Cerebellar nuclear complex (tissue), 1 donor: ENCODE measurements at places on chromosomes 3 and 15.
A peak's percentile ranks its signal among the peaks of the same experiment; 100 is the strongest.

DNA sequence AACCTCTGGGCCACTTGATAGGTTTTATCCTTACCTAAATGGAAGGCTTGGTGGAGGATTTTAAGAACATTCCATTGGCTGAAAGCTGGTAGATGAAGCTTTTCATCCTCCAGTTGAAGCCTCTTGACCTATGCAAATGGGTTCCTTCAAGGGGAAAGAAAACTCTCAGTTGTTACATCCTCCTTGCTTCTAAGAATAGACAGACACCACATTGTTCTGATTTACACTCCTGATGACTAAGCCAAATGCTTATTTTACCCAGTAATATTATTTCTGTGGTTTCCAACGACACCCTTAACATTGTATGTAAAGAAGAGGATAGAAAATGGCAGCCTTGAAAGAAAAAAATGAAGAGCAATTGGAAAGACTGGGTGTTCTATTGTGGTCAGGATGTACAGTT lies 480.5 kb downstream of the OTOL1 start:
- no peak for DNase-seq

DNA sequence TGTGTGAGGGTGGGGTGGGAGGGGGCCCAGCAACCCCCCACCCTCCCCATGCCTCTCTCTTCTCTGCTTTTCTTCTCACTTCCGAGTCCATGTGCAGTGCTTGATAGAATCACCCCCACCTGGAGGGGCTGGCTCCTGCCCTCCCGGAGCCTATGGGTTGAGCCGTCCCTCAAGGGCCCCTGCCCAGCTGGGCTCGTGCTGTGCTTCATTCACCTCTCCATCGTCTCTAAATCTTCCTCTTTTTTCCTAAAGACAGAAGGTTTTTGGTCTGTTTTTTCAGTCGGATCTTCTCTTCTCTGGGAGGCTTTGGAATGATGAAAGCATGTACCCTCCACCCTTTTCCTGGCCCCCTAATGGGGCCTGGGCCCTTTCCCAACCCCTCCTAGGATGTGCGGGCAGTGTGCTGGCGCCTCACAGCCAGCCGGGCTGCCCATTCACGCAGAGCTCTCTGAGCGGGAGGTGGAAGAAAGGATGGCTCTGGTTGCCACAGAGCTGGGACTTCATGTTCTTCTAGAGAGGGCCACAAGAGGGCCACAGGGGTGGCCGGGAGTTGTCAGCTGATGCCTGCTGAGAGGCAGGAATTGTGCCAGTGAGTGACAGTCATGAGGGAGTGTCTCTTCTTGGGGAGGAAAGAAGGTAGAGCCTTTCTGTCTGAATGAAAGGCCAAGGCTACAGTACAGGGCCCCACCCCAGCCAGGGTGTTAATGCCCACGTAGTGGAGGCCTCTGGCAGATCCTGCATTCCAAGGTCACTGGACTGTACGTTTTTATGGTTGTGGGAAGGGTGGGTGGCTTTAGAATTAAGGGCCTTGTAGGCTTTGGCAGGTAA lies 8.1 kb downstream of the FAM131A start:
- DNase-seq = peak; percentile 88

DNA sequence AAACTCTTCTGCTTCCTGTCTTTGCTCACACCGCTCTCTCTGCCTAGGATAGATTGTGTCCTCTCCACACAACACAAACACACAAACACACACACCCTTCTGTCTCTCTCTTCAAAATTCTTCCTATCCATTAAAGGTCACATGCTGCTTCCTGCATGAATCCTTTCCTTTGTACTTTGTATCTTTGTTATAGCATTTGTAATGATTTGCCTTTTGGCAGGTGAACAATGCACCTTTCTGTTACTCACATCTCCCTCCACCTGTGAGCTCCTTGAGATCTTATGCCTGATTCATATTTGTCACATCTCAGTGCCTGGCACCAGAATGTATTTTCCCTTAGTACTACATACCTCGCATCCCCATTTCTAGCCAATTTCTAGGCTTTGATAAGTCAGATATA lies 251.4 kb upstream of the UMPS start:
- no peak for DNase-seq

DNA sequence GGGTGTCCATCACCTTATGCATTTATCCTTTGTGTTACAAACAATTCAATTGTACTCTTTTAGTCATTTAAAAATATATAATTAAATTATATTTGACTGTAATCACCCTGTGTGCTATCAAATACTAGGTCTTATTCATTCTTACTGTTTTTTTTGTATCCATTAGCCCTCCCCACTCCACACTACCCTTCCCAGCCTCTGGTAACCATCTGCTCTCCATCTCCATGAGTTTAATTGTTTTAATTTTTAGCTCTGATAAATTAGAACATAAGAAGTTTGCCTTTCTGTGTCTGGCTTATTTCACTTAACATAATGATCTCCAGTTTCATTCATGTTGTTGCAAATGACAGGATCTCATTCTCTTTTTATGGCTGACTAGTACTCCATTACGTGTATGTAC lies 16.8 kb downstream of the C3orf20 start:
- DNase-seq = no peak

DNA sequence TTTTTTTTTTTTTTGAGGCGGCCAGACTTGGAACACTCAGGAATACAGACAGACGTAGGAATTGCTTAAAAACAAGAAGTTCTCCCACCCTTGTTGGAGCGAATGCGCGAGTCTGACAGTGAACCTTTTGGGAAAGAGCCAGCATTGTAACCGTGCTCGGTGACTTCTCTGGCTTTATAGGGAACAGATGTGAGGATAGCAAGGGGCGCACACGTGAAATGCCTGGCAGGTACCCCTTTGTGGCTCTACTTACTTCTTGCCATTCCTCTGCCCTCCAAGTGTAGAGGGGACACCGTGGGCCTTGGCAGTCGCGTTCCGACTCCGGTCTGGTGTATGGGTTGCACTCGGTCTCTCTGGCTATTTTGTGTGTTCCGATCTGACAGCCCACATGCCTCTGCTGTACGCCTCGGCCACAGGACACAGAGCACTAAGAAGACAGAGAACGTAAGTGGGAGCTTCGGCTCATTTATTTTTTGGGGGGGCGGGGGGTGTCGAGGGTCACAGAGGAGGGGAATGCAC lies 126.4 kb downstream of the ADAMTS9 start:
- DNase-seq = no peak

- no peak for DNase-seq
These were observed 46.9 kb upstream of the NTRK3 start for GRCh38 chr15:88303395-88303794.

GRCh38 chr3:80978216-80978969 lies 783.1 kb downstream of the GBE1 start:
- no peak for DNase-seq

GRCh38 chr3:40615110-40615915 lies 90.6 kb downstream of the ZNF621 start:
- DNase-seq = no peak

DNA sequence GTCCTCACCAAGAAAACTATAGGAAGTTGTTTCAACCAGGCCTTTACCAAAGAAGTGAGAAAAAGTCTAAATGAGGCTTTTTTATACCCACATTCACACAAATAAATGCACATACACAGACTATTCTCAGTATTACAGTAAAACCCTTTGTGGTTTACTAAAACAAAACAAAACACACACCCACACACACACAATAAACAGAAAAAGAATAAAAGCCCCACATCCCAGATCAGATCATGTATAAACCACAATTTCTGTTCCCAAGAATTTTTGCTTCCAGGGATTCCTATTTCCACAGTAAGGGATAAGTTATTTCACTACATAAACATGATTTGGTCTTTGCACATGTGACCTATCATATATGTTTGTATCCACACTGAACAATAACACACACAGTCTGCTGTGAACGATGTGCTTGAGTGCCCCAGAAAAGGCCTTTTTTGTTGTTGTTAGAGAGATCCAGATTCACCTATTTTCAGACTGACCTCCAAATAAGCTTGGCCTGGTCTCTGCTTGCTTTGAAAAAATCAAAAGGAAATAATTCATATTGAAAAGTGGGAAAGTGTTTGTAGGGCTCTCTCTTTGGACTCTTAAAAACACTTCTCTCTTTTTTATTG lies 283.4 kb upstream of the ATP11B start:
- DNase-seq = no peak

- no peak for DNase-seq
These were observed 294.3 kb downstream of the THSD4 start for GRCh38 chr15:71409541-71409940.

GRCh38 chr3:165440380-165440779 lies 244.2 kb upstream of the SLITRK3 start:
- DNase-seq = no peak

- DNase-seq = no peak
These were observed 285.3 kb downstream of the SV2B start for GRCh38 chr15:91385311-91385710.

GRCh38 chr15:89307046-89307587 lies 27.5 kb downstream of the POLG start:
- no peak for DNase-seq

- DNase-seq = no peak
These were observed 1.5 kb downstream of the TPRA1 start for GRCh38 chr3:127588806-127589577.

GRCh38 chr3:190941694-190942260 lies 79.3 kb upstream of the GMNC start:
- DNase-seq = peak; percentile 53

DNA sequence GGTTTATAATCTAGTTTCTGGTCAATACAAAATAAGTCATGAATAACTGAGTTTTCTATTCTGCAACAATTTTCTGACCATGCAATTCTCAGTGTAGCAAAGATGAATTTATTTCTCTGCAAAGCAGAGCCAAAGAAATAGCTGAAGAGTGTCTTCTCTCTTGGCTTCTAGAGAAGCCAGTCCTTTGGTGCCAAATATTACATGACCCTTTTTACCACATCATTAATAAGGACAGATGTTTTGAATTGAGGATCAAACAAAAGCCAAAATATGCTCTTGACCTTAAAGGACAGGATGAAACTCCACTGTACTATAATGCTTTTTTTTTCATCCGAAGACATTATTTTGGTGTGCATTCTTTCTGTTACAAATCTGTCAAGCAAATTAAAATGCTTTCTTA lies 40.2 kb upstream of the OSTN start:
- no peak for DNase-seq

GRCh38 chr3:179671747-179672242 lies 19.0 kb downstream of the USP13 start:
- no peak for DNase-seq

DNA sequence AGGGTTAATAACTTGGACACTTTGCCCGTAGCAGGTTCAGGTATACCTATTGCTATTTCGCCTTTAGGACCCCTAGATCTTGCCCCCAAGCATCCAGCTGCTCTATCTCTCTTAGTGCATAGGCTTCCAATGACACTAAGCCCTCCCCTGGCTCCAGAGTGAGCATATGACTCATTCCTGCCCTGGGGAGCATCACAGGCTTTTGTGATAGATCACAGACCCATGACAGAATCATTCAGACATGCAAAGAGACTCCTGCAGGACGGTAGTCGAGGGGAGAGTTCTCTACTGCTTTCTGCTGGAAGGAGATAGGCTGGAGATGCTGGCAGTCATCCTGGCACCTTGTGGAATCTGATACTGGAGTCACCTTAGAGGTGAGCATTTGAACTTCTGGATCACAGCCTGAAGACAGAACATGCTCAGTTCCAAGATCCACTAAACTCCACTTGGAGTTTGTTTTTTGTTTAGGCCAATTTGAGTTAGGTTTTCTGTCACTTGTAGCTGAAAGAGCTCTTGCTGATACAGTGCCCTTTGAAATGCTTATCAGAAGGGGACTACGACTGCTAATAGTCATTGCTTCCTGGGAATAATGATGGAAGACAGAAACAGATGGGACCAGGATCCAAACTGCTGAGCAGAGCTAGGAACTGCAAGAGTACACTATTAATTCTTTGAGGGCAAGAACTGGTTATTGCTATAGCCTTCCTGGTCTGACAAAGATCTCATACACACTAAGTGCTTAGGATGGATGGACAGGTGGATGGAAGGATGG lies 11.0 kb downstream of the LYSMD2 start:
- no peak for DNase-seq

DNA sequence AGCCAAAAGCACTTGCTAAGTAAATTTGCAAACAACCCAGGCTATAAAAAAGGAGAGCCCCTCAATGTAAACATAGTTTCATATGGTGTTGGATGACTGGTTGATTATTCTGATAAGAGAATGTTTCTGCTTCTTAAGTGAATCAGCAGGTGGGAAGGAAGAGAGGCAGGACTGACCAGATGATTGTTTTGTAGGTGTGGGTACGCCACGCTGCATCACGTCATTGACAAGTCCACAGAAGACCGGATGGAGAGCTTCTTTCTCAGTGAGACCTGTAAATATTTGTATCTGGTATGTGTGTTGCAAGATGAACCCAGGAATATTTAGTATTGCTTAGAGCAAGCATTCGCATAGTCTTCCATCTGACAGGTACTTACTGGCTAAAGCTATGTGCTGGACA lies 23.4 kb downstream of the EDEM1 start:
- DNase-seq = no peak

- no peak for DNase-seq
These were observed 62.0 kb upstream of the KLF13 start for GRCh38 chr15:31264559-31265089.

DNA sequence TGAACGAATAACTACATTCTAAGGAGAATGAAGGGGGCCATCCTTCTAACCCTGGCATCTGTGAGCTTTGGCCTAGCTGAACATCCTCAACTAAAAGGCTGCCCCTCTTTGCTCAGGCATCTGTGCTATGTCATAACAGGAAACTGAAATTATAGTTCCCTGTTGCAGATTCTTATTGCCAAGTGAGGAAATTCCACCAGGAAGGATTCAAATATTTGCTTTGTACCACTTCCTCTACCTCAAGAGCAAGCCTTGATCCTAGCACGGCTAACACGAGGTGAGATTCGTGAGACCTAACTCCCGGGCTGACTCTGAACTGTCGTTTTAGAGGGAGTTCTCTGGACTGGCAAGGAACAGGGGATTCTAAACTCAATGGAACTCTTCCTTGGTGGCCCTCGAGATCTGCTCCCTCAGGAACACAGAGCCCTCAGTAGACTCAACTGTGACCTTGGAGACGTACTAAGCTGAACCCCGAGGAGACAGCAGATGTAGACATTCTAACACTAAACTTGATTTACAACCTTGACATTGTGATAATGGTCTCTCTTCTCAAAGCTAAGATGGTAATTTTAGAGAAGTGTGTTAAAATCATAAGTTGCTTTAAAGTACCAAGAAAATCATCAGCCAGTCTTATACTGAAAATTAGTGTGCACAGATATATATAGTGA lies 4.2 kb downstream of the SPG21 start:
- no peak for DNase-seq
